Endothelial cell of umbilical vein (primary cell): ENCODE measurements at places on chromosomes 5 and 9.

DNA sequence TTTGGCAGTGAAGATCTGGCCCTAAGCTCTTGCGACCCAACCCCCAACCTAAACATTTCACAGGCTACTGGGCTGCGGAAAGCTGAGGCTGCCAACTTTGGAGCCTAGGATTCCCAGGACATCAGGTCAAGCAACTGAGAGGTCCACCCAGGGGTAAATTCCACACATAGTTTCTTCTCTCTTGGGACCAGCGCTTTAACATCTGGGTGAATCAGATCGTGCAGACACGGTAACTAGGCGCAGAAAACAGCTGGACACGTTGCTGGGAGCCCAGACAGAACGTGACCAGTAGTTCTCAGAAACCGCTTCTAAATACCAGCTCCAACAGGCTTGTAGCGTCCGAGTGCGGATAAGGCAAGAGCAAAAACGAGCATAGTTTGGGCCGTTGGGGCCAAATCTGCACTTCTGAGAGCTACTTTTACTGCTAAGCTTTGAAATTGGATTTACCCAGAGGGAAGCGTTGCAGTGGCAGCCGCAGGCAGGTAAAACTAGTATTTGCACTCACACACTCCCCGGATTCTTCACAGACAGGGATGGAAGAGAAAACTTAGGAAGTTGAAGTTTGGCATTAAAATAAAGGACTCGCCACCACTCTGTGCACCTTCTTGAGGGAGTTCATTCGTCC, 11.8 kb downstream of the ITGA1 start:
- peak; percentile 69 for DNase-seq

GRCh38 chr5:135212361-135213026, 178.5 kb upstream of the PITX1 start:
- DNase-seq: peak; percentile 26

DNA sequence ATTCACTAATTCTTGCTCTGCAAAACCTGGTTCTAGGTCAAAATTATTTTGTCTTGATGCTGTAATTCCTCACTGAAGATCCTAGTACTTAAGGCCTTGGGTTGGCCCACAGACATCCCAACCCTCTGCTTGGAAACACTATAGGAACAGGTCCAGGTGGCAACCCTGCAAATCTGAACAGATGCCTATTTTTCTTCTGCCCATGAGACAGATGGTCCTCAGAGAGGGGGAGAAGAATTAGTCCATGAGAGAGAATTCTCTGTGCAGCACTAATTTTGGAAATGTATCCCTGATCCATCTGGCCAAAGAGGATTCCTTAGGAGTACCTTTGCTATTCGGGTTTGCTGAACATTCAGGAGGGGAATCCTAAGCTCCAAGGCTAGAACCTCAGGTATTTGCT, 156.3 kb downstream of the ELAVL2 start:
- no peak for DNase-seq

- DNase-seq: no peak
These were observed 1144.9 kb upstream of the C9orf72 start for GRCh38 chr9:28718226-28718625.

DNA sequence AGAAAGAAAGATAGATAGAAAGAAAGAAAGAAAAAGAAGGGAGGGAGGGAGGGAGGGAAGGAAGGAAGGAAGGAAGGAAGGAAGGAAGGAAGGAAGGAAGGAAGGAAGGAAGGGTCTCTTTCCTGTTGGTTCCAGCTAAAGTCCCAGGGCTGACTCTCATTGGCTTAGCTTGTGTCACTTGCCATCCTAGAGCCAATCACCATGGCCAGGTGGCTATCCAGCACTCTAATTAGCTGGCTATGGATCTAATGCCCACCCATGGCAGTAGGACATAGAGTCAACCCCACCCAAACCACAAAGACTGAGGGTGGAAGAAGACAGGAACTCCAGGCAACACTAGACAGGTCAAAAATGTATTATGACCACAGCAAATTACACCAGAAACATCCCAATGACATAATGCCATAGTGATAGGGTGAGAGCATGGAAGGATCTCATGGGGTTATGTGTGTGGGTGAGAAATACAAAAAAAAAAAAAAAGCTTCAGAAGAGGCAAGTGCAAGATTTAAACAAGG, 10.8 kb upstream of the CPLX2 start:
- no peak for DNase-seq

DNA sequence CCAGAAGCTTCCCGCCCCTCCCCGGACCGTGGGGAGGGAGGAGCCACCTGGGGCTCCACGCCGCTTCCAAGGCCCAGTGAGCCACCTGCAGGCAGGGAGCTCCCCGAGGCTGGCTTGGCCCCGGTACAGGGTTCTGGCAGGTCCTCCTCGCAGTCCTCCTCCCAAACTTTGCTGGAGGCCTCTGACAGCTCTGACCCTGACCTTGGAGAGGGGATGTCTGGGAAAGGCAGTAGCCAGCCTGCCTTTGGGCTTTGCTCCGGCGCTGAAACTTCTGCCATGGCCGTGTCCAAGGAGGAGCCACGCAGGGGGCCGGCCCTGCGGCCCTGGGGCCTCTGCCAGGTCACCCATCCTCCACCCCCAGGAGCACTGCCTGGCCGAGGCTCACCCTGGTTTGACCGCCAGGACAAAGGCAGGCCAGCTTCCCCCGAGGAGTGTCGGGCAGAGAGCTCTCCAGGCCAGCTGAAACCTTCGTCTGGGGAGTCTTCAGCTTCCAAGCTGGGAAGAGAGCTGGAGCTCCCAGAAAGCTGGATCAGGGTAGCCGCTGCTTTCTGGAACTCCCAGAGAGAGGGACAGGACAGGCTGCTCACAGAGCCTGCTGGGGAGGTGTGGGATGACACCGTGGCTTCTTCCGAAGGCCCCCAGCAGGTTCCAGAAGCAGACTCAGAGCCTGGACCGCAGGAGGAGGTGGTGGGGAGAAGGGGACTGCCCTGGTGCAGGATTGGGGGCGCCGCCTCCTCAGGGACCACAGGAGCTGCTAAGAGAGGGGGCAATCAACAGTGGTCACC, 9.0 kb upstream of the QSOX2 start:
- no peak for DNase-seq

- DNase-seq: no peak
These were observed 177.3 kb downstream of the SMARCA2 start for GRCh38 chr9:2192356-2192979.

GRCh38 chr5:140038373-140038957, 4.6 kb downstream of the NRG2 start:
- DNase-seq: peak; percentile 48

- DNase-seq: no peak
These were observed 14.5 kb upstream of the SLC2A6 start for GRCh38 chr9:133493428-133493827.

DNA sequence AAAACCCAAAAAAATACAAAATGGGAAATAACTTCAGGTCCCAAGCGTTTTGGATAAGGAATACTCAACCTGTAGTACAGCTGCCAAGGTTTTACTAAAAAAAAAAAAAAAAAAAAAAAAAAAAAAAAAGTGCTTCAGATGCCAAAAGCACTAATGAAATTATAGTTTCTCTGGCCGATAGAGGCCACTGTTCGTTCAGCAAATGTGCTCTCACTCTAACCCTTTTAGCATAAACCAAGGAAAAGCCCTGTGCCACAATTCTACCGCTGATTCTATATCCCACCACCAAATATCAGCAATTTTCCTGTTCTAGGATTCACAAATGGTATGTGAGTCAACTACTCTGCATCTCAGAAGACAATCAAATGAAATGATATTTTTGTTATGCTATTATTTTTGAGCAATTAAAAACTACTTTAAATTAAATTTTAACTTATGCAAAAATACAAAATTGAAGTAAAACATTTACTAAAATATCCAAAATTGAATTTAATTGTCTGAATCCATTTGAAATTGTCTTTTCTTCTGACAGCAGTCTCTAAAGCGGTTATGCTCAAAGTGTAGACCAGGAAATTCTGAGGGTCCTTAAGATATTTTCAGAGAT, 79.8 kb downstream of the RICTOR start:
- peak; percentile 76 for DNase-seq

GRCh38 chr5:8585230-8586018, 716.5 kb downstream of the MTRR start:
- DNase-seq: no peak

GRCh38 chr9:131239161-131239975, 36.9 kb downstream of the FAM78A start:
- no peak for DNase-seq

- no peak for DNase-seq
These were observed 137.4 kb downstream of the MED27 start for GRCh38 chr9:131942146-131942720.

DNA sequence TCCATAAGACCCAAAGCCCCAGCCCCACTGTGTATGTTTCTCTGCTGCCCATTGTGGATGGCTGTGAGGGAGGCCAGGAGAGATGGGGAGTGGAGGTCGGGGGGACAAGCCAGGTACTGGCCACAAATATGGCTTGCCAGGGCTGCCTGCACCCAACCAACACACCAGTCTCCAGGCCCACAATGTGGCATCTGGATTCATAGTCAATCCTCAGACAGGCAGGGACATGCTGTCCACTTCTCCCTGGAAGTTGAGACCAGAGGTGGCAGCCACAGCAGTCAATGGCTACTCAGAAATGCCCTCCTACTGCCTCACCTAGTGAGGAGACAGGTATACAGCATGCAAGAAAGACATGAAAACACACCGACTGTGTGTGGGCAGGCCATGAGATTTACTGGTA, 61.2 kb upstream of the SLC25A51 start:
- DNase-seq: no peak

DNA sequence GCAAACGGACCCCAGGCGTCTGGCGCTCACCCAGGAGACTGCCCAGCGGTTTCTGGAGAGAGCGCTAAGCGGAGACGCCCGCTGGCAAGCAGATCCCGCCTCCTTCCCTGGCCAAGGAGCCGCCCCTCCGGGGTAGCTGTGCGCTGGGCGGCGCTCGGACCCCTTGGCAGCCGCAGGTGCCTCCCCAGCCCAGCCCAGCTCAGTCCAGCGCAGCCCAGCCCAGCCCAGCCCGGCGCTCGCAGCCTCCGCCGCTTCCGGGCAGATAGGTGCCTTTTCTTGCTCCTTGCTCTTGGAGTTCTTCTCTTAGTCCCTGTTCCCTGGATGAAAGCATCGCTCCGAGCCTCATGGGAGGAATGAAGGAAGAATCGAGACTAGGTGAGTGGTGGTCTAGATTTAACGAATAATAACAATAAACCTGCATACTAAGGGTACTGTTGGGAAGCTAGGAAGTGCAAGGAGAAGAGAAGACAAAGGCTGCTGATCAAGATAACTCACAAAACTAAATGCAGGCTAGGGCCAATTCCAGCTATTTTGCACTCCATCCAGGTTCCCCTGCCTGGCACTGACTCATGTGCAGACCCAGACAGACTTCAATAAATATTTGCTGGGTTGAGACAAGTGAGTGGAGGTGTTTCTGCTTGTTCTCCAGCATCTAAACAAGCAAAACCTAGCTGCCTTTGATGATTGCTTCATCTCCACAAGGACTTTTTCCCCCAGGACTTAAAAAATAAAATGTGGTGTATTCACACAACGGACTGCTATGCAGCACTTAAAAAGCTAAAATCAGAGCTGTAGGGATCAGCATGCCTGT, at the start of gene STK32A:
STK32A (plus strand) TSS at position 202 of the 811 bp plus-strand sequence. CDS start 4,609 bp downstream, outside the sequence.
- peak; percentile 25 for DNase-seq

- no peak for DNase-seq
These were observed 24.0 kb downstream of the HNRNPK start for GRCh38 chr9:83956086-83956435.

DNA sequence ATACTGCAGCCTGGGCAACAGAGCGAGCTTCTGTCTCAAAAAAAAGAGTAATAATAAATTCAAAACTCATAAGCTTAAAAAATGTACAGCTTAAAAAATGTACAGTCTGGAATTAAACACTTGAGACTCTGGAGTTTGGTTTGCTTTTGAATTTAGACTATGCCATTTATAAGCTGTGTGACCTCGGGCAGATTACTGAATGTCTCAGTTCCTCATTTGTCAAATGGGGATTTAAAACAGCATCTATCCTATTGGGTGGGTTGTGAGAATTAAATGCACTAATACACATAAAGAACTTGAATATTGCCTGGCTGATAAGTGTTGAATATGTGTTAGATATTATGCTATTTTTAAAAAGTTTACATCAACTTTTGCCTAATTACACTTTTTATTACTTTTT, 98.4 kb downstream of the SCAMP1 start:
- no peak for DNase-seq
